GM18507 (cell line): ENCODE measurements at places on chromosomes 16 and 17.

- no peak for DNase-seq
These were observed 91.8 kb upstream of the NOL11 start for GRCh38 chr17:67625971-67626370.

- no peak for DNase-seq
These were observed 633 bp downstream of the ZNF843 start for GRCh38 chr16:31441956-31442355.

DNA sequence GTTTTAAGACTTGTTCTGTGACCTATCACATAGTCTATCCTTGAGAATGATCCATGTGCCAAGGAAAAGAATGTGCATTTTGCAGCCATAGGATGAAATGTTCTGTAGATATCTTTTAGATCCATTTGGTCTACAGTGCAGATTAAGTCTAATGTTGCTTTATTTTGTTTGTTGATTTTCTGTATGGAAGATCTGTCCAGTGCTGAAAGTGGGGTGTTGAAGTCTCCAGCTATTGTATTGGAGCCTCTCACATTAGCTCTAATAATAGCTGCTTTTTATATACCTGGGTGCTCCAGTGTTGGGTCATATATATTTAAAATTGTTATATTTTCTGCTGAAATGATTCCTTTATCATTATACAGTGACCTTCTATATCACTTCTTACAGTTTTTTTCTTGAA is 155.6 kb upstream of the MON1B start:
- DNase-seq: no peak

GRCh38 chr17:16425202-16425601 is 9.8 kb downstream of the TRPV2 start:
- no peak for DNase-seq

GRCh38 chr16:78445818-78446217 is 346.4 kb downstream of the WWOX start:
- DNase-seq: no peak

- no peak for DNase-seq
These were observed 10.4 kb downstream of the CX3CL1 start for GRCh38 chr16:57382535-57383275.

DNA sequence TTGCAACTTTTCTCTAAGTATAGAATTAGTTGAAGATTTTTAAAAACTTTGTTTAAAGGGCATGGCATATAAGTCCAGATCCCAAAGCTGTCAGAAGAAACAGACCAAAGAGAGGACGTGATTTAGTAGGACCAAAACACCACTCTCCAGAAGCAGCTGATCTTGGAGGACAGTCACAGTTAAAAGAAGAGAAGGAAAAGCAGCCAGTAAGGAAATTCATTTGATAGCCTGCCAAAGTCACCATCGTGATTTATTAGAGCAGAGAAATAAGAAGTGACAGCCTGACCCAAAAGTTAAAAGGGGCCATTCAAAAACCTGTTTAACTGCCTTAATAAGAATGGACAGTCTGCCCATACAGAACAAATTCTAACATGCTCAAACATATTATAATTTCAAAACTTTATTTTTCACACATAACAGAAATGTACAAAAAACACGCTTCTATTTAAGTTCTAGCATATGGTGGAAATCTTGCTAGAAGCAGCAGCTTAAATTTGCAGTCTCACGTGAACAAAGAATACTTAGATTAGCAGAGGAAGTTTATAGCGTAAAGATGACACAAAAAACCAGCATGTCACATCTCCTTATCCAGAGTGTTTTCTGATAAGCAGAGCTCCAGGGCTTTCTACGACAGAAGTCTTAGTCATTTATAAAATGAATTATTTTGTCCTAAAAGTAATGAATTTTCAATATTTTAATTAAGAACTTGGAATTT is 37.2 kb downstream of the TXNDC11 start:
- DNase-seq: no peak
